ENCODE measurements at places on chromosomes 1 and 21. TPM values are rescaled to one million over a fixed set of nuclear protein-coding genes. Genes with fewer than 3 reads are reported as not detected.

Gene RNF186
- not detected for total RNA-seq

Gene RNU1-3
- total RNA-seq: 1,356 TPM

Gene RPTN
- total RNA-seq: 0.09 TPM

Gene MOV10
- total RNA-seq: 147 TPM

Gene HEYL
- 1.1 TPM for total RNA-seq

Gene BTBD19
- total RNA-seq: 30.6 TPM

DNA sequence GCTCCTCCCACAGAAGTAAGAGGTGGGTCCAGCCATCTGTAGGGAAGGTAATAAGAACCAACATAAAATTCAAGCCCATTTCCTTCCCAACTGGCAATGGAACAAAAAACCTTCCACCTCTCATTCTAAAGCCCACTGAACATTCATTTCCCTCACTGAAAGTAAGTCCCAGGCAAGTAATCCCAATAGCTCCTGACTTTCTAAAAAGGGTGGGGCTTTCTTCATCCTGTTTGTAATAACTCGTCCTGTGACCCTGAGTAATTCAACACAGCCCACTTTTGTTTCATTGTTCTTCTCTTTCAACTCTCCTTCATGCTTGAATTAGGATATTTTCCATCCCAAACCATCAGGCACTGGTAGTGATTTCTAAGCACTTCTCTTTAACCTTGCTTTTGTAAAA, 74.9 kb downstream of the DAB1 start:
- no peak overlapping the region for H3K27ac ChIP-seq
- no peak overlapping the region for H3K4me3 ChIP-seq
- no peaks in the 10 kb centered on the region for H3K27me3 ChIP-seq
- no peak for DNase-seq
- H3K36me3 ChIP-seq: no peaks in the 10 kb centered on the region

DNA sequence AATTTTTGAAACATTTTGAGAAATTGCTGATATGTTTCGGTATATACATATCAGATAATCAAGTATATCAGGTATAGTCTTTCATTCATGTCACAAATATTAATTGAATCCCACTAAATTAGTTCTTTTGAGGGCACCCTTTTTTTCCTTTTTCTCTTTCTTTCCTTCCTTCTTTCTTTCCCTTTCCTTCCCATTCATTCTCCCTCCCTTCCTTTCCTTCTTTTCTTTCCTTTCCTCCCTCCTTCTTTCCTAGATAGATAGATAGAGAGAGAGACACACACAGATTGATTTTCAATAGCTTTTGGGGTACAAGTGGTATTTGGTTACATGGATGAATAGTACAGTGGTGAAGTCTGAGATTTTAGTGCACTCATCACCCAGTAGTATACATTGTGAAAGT, 5.7 kb downstream of the NSL1 start:
- no peaks in the 10 kb centered on the region for H3K36me3 ChIP-seq
- H3K27ac ChIP-seq: no peak overlapping the region
- no peak for DNase-seq
- H3K4me1 ChIP-seq: peaks cover 6% of the 10 kb centered on the region
- H3K27me3 ChIP-seq: no peaks in the 10 kb centered on the region
- H3K4me3 ChIP-seq: no peak overlapping the region

DNA sequence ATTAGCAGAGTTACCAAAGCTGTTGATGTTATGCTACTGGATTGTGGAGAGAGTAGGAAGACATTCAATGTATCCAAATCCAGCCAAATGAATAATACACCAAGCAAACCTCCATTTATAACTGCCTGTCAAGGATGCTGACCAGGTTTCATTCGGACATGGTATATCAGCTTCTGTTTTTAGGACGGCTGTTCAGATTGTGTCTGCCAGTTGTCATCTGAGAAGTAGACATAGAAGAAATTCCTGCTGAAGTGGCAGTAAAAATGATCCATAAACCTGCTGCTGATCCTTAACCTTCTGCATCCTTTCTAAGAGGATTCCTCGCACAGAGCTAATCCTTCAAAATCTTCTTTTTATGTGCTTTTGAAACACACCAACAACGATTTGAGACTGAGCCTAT, 663.6 kb upstream of the PLXNA2 start:
- no peaks in the 10 kb centered on the region for H3K27me3 ChIP-seq
- no peak for DNase-seq
- H3K27ac ChIP-seq: no peak overlapping the region

GRCh38 chr1:159248311-159248710, 43.6 kb downstream of the ACKR1 start:
- no peaks in the 10 kb centered on the region for H3K27me3 ChIP-seq
- H3K36me3 ChIP-seq: no peaks in the 10 kb centered on the region
- DNase-seq: no peak
- no peak overlapping the region for H3K27ac ChIP-seq
- no peak overlapping the region for H3K4me3 ChIP-seq

- H3K4me3 ChIP-seq: no peak overlapping the region
- no peaks in the 10 kb centered on the region for H3K4me1 ChIP-seq
- DNase-seq: no peak
- no peaks in the 10 kb centered on the region for H3K36me3 ChIP-seq
- no peaks in the 10 kb centered on the region for H3K27me3 ChIP-seq
Measured at GRCh38 chr1:166701603-166702100, 137.6 kb upstream of the POGK start.

GRCh38 chr1:25086518-25087079, 145.7 kb downstream of the SYF2 start:
- H3K36me3 ChIP-seq: no peaks in the 10 kb centered on the region
- no peak overlapping the region for H3K27ac ChIP-seq
- H3K4me1 ChIP-seq: peaks cover 8% of the 10 kb centered on the region
- no peak for DNase-seq
- H3K4me3 ChIP-seq: no peak overlapping the region

- no peak overlapping the region for H3K4me3 ChIP-seq
- H3K27ac ChIP-seq: peak overlapping the region; percentile 12
- DNase-seq: no peak
- H3K27me3 ChIP-seq: no peaks in the 10 kb centered on the region
- H3K4me1 ChIP-seq: peaks cover 23% of the 10 kb centered on the region
Measured at GRCh38 chr1:163074716-163075284, 5.6 kb downstream of the RGS4 start.

- H3K4me1 ChIP-seq: no peaks in the 10 kb centered on the region
- H3K36me3 ChIP-seq: no peaks in the 10 kb centered on the region
- no peak overlapping the region for H3K4me3 ChIP-seq
- H3K27ac ChIP-seq: no peak overlapping the region
Measured at GRCh38 chr1:20992322-20993056, 184.2 kb downstream of the EIF4G3 start.

DNA sequence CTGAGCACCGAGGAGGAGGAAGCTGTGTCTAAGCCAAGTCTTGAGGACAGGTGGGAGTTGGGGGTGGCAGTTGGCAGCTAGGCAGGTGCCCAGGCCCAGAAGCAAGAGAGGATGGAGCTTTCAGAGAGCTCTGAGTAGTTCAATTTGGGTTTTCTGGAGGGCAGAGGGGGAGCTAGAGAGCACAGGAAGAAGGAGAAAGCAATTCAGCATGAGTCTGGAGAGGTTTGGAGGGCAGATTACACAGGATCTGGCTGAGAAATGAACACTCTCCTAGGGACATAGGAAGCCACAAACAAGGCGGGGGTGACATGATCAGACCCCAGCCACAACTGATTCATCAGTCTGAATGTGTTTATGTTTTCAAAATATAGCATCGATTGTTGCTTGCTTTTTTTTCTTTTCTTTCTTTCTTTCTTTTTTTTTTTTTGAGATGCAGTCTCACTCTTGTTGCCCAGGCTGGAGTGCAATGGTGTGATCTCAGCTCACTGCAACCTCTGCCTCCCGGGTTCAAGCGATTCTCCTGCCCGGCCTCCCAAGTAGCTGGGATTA, 23.8 kb downstream of the PTPRF start:
- peaks cover 15% of the 10 kb centered on the region for H3K4me1 ChIP-seq
- no peak overlapping the region for H3K27ac ChIP-seq
- peaks cover 8% of the 10 kb centered on the region for H3K36me3 ChIP-seq
- DNase-seq: peak; percentile 38
- H3K4me3 ChIP-seq: no peak overlapping the region

GRCh38 chr1:117094841-117095604, 26.5 kb downstream of the TRIM45 start:
- peaks cover 38% of the 10 kb centered on the region for H3K4me1 ChIP-seq
- peak; percentile 95 for DNase-seq
- no peaks in the 10 kb centered on the region for H3K27me3 ChIP-seq
- H3K27ac ChIP-seq: peak overlapping the region; percentile 96
- no peak overlapping the region for H3K4me3 ChIP-seq

DNA sequence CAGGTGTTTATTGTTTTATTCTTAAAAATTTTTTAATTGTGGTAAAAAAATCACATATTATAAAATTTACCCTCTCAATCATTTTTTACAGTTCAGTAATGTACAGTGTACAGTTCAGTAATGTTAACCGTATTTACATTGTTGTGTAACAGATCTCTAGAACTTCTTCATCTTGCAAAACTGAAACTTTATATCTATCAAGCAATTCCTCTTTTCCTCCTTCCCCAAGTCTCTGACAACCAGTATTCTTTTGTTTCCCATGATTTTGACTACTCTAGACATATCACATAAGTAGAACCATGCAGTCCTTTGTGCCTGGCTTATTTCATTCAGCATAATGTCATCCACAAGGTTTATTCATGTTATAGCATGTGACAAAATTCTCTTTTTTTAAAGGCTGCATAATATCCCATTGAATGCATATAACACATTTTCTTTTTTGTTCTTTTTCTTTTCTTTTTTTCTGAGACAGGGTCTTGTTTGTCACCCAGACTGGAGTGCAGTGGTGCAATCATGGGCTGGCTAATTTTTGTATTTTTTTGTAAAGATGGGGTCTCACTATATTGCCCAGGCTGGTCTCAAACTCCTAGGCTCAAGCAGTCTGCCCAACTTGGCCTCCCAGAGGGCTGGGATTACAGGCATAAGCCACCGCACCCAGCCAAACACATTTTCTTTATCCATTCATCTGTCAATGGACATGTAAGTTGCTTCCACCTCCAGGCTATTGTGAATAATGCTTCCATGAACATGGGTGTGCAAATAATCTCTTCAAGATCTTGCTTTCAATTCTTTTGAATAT, 17.2 kb upstream of the RCSD1 start:
- H3K4me3 ChIP-seq: no peak overlapping the region
- no peaks in the 10 kb centered on the region for H3K36me3 ChIP-seq
- no peak for DNase-seq
- peaks cover 7% of the 10 kb centered on the region for H3K4me1 ChIP-seq

DNA sequence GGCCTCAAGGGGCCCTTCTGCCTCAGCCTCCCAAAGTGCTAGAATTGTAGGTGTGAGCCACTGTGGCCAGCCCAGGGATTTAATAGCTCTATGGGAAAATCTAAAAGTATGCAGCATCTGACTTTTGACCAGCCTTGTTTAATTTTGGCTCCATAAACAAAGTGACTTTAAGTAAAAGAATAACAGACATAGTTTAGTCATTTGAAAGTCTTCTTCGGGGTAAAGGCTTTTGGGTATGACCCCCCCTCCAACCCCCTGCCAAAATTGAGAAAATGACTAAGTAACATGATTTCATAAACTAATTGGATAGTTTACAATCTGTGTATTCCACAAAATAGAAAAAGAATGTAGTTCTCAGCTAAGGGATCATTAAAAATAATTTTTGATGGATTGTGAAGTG, 17.0 kb downstream of the GPBP1L1 start:
- no peak for DNase-seq
- H3K36me3 ChIP-seq: peaks cover under 1% of the 10 kb centered on the region
- H3K27me3 ChIP-seq: no peaks in the 10 kb centered on the region
- peak overlapping the region; percentile 28 for H3K27ac ChIP-seq

- H3K4me1 ChIP-seq: peaks cover 18% of the 10 kb centered on the region
- DNase-seq: peak; percentile 63
- H3K36me3 ChIP-seq: no peaks in the 10 kb centered on the region
Measured at GRCh38 chr1:64535938-64536835, 66.3 kb downstream of the CACHD1 start.

- H3K4me3 ChIP-seq: no peak overlapping the region
- peaks cover 24% of the 10 kb centered on the region for H3K4me1 ChIP-seq
- H3K27ac ChIP-seq: no peak overlapping the region
- DNase-seq: no peak
- H3K36me3 ChIP-seq: peaks cover 4% of the 10 kb centered on the region
Measured at GRCh38 chr1:198275597-198275996, 118.8 kb downstream of the NEK7 start.

DNA sequence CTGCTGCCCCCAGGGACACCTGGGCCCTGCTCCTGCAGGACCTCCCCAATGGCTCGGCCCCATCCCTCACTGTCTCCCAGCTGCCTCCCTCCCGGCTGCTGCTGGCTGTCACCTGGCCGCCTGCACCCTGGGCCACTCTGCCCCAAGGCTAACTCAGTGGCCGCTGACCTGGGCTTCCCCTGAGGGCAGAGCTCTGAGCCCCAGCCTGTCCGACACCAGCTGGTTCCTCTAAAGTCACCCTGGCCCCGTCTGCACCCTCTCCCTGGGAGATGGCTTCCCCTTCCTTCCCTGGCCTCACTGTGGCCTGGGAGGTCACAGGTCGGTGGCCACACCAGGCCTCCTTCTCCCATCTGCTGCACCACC, 15.0 kb downstream of the ITGB2 start:
- H3K27ac ChIP-seq: no peak overlapping the region
- DNase-seq: no peak
- H3K4me1 ChIP-seq: no peaks in the 10 kb centered on the region
- H3K4me3 ChIP-seq: no peak overlapping the region

DNA sequence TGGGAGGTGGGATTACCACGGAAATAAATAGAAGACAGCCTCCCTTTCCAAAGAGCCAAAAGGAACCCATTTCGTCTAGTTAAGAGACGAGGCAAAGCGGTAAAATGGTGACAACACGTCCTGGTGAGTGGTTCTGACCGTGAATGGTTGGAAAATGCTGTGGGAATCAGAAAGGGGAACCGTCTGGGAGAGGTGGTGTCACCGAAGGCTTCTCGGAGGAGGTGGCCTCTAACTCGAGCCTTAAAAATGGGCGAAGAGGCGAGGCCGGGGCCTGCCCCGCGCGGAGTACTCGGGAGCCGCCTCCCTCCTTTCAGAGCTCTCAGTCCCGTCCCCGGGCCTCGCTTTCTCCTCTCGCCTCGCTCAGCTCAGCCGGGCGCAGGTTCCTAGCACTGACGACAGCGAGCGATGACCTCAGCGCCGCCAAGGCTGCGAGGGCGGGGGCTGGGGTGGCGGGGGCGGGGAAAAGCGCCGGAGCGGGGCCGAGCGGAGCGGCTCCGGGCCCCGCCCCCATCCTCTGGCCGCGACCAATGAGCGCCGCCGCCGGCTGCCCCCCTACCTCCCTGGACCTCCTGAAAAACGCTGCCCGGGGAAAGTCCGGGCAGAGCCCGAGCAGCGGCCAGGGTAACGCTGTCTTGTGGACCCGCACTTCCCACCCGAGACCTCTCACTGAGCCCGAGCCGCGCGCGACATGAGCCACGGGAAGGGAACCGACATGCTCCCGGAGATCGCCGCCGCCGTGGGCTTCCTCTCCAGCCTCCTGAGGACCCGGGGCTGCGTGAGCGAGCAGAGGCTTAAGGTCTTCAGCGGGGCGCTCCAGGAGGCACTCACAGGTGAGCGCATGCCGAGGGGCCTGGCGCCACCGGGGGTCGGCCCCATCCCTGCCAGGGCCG, at the start of gene BTG2:
Gene BTG2, plus strand, starts transcription at position 601 of the 890 bp plus-strand sequence. Its CDS starts 88 bp downstream, at position 689.
- peak within 1 kb of the TSS; percentile 72 for H3K4me3 ChIP-seq
- H3K36me3 ChIP-seq: peaks cover 6% of the 10 kb centered on the region
- H3K27ac ChIP-seq: peak within 1 kb of the TSS; percentile 76

- no peaks in the 10 kb centered on the region for H3K27me3 ChIP-seq
- H3K27ac ChIP-seq: no peak overlapping the region
- no peak overlapping the region for H3K4me3 ChIP-seq
- no peak for DNase-seq
- no peaks in the 10 kb centered on the region for H3K36me3 ChIP-seq
Measured at GRCh38 chr1:5661196-5662085, 330.8 kb downstream of the NPHP4 start.

GRCh38 chr1:20370698-20371097, 80.0 kb downstream of the VWA5B1 start:
- H3K27me3 ChIP-seq: peaks cover 21% of the 10 kb centered on the region
- H3K4me1 ChIP-seq: peaks cover 4% of the 10 kb centered on the region
- no peak overlapping the region for H3K4me3 ChIP-seq
- no peak for DNase-seq
- H3K36me3 ChIP-seq: no peaks in the 10 kb centered on the region

Measured in astrocyte (in vitro differentiated cells and primary cell).